ENCODE measurements at places on chromosomes 13 and 19.

DNA sequence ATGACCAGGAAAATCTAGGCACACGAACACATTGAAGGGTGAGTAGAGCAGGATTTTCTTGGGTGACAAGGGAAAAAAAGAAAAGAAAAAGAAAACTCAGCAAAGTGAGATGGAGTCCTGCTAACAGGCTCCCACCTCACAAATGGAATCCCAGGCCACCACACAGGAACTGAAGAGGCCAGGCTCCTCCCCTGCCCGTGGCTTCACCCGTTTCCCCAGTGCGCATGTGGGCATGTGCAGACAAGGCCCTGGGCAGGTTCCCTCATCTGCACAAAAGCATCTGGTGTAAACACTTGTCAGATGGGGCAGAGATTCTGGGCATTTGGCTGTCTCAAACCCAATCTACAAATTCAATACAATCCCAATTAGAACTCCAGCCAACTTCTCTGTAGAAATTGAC is 24.5 kb downstream of the CFAP97D2 start:
- DNase-seq: no peak

- no peak for DNase-seq
These were observed 735 bp downstream of the BRSK1 start for GRCh38 chr19:55284405-55285058.

GRCh38 chr19:2249880-2250765 is 1.0 kb downstream of the AMH start:
- no peak for DNase-seq

GRCh38 chr19:11721681-11722080 is 17.1 kb downstream of the ZNF823 start:
- DNase-seq: no peak

GRCh38 chr19:12975221-12975741 is 5.9 kb downstream of the DAND5 start:
- DNase-seq: no peak

DNA sequence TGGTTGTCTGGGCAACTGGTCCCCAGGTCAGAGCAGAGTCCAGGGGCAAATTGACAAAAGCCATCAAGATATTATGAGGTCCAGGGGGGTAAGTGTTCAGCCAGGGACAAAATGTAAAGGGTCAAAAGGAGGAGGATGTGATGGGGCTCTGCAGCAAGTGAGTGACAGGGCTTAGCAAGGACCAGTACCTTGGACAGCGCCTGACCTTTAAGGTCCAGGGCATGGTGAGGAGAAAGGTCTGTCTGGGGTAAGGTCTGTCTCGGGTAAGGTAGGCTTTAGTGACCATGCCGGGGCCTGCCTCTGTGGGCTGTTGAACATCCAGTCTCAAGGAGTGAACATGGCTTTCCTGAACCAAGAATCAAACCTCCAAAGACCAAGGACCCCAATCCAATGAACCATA is 6.3 kb upstream of the ZNF358 start:
- no peak for DNase-seq

DNA sequence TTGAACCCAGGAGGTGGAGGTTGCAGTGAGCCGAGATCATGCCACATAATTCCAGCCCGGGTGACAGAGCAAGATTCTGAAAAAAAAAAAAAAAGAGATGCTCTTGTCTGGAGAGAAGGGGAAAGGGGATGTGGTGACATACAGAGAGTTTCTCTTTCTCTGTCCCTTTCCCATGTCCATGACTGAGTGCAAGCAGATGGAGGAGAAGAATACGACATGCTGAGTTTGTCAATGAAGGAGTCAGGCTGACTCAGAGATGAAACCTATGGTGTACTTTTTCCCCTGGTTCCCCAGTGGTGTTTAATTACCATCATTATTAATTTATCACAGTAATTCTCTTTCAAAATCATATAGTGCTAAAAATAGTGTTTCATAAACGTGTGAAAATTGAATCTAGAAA is 448.8 kb downstream of the FOXO1 start:
- DNase-seq: peak; percentile 47

GRCh38 chr19:35887197-35887596 is 13.1 kb downstream of the NFKBID start:
- no peak for DNase-seq

GRCh38 chr19:6210091-6210490 is 69.7 kb downstream of the MLLT1 start:
- no peak for DNase-seq

GRCh38 chr13:94400874-94401273 is 78.6 kb downstream of the DCT start:
- DNase-seq: no peak

DNA sequence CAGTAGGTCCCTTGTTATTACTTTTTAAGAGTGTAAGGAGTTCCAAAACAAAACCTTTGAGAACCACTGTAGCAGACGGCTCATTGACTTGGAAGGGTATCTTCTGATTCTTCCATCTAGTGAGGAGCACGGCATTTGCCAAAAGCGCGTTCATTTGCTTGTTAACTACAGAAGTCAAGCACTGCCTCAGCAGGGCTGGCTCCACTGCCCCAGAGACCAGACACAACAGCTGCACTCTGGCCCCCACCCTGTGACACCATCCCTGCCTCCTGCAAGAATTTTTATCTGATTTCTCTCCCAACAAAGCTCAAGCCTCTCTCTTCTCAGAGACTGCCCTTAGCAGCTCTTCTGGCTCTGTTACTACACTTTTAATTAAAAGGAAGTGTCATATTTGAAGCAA is 20.7 kb upstream of the XPO4 start:
- no peak for DNase-seq

- no peak for DNase-seq
These were observed 28.6 kb downstream of the ZNF44 start for GRCh38 chr19:12265921-12266704.

GRCh38 chr13:100273138-100273537 is 184.2 kb downstream of the PCCA start:
- no peak for DNase-seq

DNA sequence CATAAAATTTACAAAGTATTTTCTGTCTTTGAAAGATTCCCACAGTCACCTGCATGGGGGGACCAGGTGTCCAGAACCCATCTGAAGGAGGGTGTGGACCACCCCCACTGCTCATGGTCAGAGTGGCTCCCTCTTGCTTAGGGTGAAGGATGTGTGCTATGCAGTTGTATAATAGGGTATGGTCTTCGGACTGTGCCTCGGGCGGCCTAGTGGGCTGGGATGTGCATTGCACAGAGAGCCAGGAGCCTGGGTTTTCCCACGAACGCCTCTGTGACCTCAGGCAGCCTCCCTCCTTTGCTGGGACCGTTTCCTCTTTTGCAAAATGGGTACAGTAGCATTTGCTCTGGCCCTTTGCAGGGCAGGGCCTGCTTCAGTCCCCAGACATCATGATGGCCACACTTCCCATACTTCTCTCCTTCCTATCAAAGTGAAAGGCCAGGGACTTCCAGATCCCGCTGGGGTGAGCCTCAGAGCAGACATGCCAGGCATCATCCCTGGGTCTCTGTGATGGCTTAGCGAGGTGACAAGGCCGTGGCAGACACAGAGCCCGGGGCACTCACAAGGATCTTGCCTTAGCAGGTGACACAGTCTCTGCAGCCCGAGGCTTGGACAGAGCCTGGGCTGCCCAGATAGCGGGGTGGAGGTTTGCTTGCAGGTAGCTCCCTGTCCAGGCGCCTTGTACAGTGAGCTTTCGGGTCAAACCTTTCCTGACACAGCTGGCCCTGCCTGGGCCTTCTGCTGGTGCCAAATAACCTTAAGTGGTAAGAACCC is 59.4 kb upstream of the ZNF536 start:
- DNase-seq: no peak

- peak; percentile 23 for DNase-seq
These were observed 156.5 kb upstream of the SLC10A2 start for GRCh38 chr13:103222683-103223082.

GRCh38 chr13:46374710-46375109 is 12.3 kb downstream of the RUBCNL start:
- DNase-seq: no peak

GRCh38 chr13:114099191-114099590 is 33.2 kb downstream of the RASA3 start:
- DNase-seq: peak; percentile 95

GRCh38 chr19:14505488-14506239 is 9.7 kb upstream of the GIPC1 start:
- peak; percentile 72 for DNase-seq

- DNase-seq: no peak
These were observed 27.6 kb upstream of the C13orf46 start for GRCh38 chr13:114001331-114002008.

GRCh38 chr13:106234636-106235035 is 300.8 kb downstream of the EFNB2 start:
- no peak for DNase-seq

Measured in fibroblast of mammary gland (primary cell).